ENCODE measurements at places on chromosomes 5 and 9.
A peak's percentile ranks its signal among the peaks of the same experiment; 100 is the strongest.

GRCh38 chr5:38117784-38118479, 140.4 kb upstream of the EGFLAM start:
- no peak for DNase-seq

DNA sequence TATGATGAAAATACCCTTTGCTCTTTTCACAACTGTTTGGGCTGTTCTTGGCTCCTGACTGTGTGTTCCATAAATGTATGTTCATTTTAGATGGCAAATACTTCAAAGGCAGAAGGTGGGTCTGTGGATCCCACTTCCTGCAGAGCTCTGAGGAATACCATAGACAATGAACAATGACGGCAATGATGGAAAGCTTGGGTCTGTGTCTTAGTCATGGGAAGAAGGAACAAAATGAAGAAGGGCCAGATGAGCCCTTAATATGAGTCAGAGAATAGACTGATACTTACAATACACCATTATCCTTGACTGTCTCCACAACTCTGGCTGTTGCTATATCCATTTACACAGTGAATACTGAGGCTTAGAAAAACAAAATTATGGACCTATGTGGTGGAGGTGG, 126.0 kb downstream of the SLIT3 start:
- no peak for DNase-seq

DNA sequence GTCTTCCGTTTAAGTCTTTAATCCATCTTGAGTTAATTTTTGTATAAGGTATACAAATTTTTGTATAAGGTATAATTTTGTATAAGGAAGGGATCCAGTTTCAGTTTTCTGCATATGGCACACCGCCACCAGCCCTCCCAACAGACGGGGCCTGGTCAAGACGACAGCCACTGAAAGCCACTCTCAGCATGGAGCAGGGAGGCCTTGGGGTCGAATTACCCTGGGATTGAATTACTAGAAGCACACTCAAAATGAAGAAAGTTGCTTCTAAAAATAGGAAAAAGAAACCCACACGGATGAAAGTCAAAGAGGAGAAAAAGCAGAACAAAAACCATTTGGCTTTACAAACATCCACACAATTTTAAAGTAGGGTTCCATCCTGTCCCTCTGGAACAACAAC, 586.2 kb upstream of the ADAMTS16 start:
- DNase-seq = no peak

DNA sequence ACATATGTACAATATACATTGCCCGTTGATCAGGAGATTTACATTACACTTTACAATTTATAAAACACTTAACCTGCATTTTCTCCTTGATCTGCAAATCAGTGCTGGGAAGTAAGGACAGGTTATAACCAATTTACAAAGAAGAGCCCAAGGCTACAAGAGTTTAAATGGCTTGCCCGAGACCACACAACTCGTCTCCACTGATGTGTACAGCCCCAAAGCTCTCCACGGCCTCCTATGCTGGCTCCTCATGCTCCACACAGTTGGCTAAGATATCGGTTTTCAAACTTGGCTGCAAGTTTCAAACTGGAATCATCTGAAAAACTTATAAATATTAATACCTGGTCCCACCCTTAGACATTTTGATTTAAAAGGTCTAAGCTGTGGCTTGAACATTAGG, 10.3 kb downstream of the ACTL7B start:
- DNase-seq = no peak

GRCh38 chr5:32462618-32463017, 18.1 kb upstream of the ZFR start:
- no peak for DNase-seq

GRCh38 chr5:77935506-77936364, 159.6 kb upstream of the TBCA start:
- DNase-seq = no peak

GRCh38 chr5:76582230-76583162, 40.7 kb downstream of the F2RL2 start:
- no peak for DNase-seq

- peak; percentile 72 for DNase-seq
These were observed 49.7 kb downstream of the AHRR start for GRCh38 chr5:370959-371810.

GRCh38 chr5:148847456-148847855, 21.0 kb downstream of the ADRB2 start:
- DNase-seq = no peak

- DNase-seq = peak; percentile 85
These were observed 139.8 kb downstream of the SLIT3 start for GRCh38 chr5:169161022-169161680.

- DNase-seq = no peak
These were observed 177.0 kb downstream of the DCP2 start for GRCh38 chr5:113153512-113154097.

GRCh38 chr5:181043285-181044092, 3.4 kb downstream of the BTNL9 start:
- DNase-seq = no peak

- DNase-seq = no peak
These were observed 16.8 kb downstream of the NIPAL4 start for GRCh38 chr5:157476702-157477408.

DNA sequence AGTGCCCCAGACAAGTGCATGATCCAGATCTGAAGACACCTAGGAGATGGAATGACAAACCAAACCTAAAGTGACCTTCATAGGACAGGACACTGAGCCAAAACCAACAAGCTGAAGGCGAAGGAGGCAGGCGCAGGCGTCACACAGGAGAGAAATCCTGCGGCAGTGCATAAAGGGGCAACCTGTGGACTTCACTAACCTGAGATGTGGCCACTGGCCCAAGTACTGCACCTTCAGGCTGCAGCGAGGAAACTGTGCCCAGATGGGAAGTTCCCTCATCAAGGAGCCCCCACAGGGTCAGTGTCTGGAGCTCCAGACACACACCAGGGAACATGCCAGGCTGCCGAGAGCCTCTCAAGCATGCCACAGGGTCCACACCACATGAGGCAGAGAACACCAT, 3.7 kb downstream of the IPPK start:
- peak; percentile 61 for DNase-seq

GRCh38 chr9:91162311-91162710, 199.4 kb downstream of the AUH start:
- no peak for DNase-seq

GRCh38 chr5:149063896-149064478, 1.1 kb upstream of the SH3TC2 start:
- no peak for DNase-seq

GRCh38 chr9:114017741-114018715, 60.1 kb downstream of the AMBP start:
- DNase-seq = peak; percentile 25

DNA sequence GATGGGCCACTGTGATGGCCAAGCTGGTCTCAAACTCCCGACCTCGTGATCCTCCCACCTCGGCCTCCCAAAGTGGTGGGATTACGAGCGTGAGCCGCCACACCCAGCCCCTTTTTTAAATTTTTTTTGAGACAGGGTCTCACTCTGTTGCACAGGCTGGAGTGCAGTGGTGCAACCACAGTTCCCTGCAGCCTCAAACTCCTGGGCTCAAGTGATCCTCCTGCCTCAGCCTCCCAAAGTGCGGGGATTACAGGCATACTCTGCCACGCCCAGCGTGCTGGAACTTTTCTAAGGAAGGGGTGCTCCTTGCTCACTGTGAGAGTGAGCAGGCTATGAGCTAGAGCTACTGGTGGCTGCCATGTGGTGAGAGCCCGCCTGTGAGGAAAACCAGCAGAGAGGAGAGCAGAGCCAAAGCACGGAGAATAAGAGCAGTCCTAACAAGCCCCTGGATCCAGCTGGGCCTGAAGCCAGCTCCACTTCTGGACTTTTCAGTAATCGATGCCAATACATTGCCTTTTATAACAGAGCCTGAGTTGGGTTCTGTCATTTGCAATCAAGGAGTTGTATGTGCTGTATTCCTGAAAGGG, 75.5 kb upstream of the UNC5A start:
- DNase-seq = peak; percentile 16

GRCh38 chr9:32596936-32597335, 24.0 kb upstream of the NDUFB6 start:
- DNase-seq = no peak

- no peak for DNase-seq
These were observed 178.8 kb downstream of the PAM start for GRCh38 chr5:102933721-102934459.

GRCh38 chr9:103245369-103245768, 250.2 kb downstream of the CYLC2 start:
- DNase-seq = no peak

DNA sequence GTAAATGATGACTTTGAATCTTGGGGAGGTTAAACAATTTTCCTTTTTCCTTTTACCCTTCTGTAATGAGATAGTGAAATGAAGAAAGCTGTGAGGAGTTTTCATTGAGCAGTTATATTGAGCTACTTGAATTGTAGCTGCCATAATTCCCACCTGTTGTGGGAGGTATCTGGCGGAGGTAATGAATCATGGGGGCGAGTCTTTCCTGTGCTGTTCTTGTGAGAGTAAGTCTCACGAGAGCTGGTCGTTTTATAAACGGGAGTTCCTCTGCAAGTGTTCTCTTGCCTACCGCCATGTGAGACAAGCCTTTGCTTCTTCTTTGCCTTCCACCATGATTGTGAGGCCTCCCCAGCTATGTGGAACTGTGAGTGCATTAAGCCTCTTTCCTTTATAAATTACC, 258.4 kb downstream of the FER start:
- no peak for DNase-seq

DNA sequence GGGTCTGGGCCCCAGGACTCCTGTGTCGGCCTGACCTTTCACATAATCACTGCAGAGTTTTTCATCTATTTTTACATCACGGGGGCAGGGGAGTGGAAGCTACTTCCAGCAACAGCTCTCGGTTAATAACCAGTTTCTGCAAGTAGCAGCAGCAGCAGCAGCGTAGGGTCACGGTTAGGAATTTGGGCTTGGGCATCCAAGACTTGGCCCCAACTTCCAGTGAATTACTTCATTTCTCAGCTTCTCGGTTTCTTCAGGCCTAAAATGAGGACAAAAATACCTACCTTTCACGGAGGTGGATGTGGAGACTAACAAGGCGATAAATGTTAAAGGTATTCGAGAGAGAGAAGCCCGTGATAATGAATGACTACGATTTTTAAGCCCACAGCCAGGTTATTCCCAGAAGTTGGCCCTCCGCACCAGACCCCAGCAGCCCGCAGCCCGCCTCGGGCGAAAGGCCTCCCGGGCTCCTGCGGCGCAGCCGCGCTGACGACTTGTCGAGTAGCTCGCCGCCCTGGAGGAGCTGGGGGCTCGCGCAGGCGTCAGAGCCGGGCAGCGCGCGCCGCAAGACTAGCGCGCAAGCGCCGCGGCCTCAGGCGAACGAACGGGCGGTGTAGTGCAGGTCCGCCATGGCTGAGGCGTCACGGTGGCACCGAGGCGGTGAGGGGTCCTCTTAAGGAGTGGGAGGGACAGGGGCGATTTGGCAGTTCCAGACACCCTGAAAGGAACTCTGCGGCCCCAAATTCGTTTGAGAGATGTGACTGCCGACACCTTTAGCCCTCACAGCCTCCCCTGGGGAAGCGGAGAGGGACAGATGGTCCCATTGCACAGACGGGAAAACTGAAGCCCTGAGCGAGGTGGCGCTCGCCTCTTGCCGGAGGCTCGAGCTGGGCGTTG, at the start of gene PKD2L2:
TSS of gene PKD2L2 (plus strand) at position 595 of the 897 bp plus-strand sequence. CDS start at position 630, 35 bp downstream.
- peak; percentile 85 for DNase-seq

GRCh38 chr5:153476767-153477166, 13.7 kb upstream of the GRIA1 start:
- no peak for DNase-seq

- DNase-seq = no peak
These were observed 185.4 kb upstream of the ADCY2 start for GRCh38 chr5:7210549-7210948.

DNA sequence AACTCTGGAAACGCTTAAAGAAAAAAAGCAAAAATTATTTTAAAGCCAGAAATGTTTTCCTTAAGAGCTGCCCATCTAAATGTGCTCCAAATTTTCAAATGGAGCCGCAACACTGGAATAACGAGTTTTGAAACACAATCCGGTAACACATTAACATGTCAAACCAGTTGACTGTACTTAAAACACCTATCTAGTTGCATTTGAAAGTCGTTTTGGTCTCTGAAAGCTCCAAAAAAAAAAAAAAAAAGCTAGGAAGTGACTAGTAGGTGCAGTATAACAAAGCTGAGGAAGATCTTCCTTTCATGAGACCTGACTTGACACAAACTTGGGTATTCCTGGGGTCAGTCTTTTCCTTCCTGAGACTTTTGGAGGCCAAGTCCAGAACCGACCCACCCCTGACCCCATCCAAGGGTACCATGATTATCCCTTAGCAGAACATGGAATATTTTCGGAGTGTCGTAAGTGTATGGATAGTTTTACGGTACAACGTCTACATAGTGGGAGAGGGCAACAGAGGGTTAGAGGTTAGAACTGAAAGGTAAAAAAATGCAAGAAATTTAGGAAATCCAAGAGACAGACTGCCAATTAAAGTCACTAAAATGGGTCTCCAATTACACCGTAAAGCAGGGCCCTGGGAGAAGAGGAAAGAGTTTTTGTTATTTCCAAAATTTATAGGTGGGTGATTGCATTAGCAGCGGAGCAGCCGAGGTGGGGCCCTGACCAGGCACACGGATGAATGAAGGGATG, 812 bp downstream of the CETN3 start:
- DNase-seq = no peak

DNA sequence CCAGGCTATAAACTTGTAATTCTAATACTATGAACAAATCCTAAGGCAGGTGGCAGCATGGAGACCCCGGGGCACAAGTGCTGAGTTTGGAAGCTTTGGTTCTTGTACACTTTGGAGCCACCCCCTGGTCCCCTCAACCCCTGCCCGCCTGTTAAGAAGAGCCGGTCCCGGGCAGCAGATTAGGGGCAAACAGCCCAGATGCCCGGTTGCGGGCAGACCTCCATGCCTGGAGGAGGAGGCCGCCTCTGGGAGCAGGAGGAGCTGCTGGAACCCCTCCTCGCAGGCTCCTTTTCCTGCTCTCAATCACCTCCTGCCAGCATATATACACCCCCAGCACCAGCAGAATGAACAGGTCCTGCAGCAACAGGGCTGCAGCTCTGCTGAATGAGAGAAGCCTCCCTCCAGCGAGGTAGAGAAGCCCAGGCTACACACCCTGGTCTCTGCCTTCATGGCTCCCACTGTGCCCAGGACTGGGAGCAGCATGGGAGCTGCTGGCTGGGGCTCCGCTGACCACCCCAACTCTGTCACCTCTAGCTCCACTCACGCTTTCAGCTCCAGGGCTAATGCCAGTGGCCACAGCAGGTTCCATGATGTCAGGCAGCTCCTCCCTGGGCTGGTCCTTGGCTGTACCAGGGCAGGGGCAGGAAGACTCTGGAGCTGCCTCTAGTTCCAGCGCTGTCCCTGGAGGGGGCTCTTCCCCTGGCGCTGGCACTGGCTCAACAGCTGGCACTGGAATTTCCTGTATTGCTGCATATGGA, 1713.5 kb upstream of the ACO1 start:
- DNase-seq = no peak

All from suprapubic skin (tissue), 4 donors.